T-helper 2 cell treated with Interferon-gamma antibody and Interleukin-4, amounts not matched to agents 5 μg/mL and 100 μg/mL, for 36 hours (primary cell): ENCODE measurements at places on chromosomes 4 and X.

DNA sequence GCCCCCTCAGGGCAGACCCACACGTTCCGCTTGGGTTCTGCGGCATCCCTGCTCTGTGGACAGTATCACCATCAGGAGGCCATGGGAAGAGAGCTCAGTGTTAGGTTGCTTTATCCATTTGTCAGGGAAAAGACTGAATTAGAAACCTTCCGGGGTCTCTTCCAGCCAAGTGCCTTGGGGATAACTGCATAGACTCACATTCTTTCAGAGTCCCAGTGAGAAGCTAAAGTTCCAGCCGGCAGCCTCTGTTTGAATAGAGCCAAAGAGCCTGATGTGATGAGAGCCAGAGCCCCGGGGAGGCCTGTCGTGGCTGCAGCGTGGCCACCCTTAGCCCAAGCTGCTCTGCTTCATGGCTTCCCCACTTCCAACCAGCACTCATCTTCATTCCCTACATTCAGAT, 85.2 kb downstream of the FHDC1 start:
- DNase-seq, result no peak
- H3K4me3 ChIP-seq, result no peak overlapping the region
- no peaks in the 10 kb centered on the region for H3K36me3 ChIP-seq
- H3K27ac ChIP-seq, result no peak overlapping the region
- no peaks in the 10 kb centered on the region for H3K4me1 ChIP-seq

- H3K36me3 ChIP-seq, result peaks cover 26% of the 10 kb centered on the region
- no peak overlapping the region for H3K4me3 ChIP-seq
- no peak for DNase-seq
- no peaks in the 10 kb centered on the region for H3K4me1 ChIP-seq
Measured at GRCh38 chr4:6620296-6620695, 20.2 kb upstream of the MRFAP1 start.

- no peaks in the 10 kb centered on the region for H3K4me1 ChIP-seq
- H3K27me3 ChIP-seq, result no peaks in the 10 kb centered on the region
- DNase-seq, result no peak
- no peak overlapping the region for H3K4me3 ChIP-seq
Measured at GRCh38 chr4:4820261-4820660, 39.2 kb upstream of the MSX1 start.

DNA sequence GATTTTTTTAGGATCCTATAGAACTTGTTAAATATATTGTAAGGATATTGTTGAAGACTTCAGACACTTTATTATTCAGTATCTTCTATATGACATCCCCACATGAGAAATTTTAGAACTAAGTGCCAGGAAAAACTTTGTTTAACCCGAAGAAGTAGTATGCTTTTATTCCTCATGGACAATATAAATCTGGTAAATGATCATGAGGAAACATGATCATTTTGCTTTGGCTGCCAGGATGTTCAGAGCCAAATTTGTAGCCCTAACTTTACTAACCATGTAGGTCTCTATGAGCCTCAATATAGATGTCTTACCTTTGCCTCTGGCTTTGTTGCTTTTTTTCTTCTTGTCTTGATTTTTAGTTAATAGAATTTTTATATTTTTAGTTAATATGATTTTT, 77.8 kb upstream of the TEX13D start:
- no peak overlapping the region for H3K4me3 ChIP-seq
- H3K27ac ChIP-seq, result no peak overlapping the region
- no peaks in the 10 kb centered on the region for H3K27me3 ChIP-seq
- peaks cover 3% of the 10 kb centered on the region for H3K4me1 ChIP-seq

DNA sequence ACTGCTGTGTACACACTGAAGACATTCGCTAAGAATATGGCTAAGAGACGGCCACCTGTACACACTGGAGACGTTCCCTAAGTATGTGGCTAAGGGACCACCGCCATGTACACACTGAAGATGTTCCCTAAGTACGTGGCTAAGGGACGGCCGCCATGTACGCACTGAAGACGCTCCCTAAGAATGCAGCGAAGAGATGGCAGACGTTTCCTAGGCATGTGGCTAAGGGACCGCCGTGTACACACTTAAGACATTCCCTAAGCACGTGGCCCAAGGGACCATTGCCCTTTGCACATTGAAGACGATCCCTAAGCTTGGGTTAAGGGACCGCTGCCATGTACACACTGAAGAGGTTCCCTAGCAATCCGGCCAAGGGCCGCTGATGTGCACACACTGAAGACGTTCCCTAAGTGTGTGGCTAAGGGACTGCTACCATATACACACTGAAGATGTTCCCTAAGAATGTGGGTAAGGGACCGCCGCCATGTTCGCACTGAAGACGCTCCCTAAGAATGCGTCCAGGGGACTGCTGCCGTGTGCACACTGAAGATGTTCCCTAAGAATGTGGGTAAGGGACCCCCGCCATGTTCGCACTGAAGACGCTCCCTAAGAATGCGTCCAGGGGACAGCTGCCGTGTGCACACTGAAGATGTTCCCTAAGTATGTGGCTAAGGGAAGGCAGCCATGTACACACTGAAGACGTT, 36.7 kb downstream of the DHRSX start:
- no peaks in the 10 kb centered on the region for H3K36me3 ChIP-seq
- H3K4me1 ChIP-seq, result no peaks in the 10 kb centered on the region
- H3K27me3 ChIP-seq, result no peaks in the 10 kb centered on the region
- DNase-seq, result no peak
- H3K4me3 ChIP-seq, result no peak overlapping the region
- H3K27ac ChIP-seq, result no peak overlapping the region
